ENCODE measurements at places on chromosomes 12 and 14.

DNA sequence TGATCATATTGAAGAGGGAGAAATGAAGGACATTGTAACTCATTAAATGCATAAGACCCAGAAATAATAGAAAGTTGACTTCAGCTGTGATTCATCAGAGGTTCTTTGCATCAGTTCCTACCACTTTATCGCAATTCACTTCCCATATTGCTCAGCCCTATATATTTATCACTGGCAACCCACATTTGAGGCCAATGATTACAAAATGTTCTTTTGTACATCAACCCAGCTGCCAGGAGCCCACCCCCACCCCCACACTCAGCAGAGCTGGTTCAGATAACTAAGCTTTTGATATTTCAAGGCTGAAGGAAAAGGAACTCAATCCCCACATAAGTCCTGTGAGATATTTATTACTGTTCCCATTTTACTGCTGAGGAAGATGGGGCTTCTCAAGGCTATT lies 51.2 kb upstream of the TMPO start:
- DNase-seq: no peak

- no peak for DNase-seq
These were observed 12.0 kb downstream of the MORN3 start for GRCh38 chr12:121657305-121658008.

DNA sequence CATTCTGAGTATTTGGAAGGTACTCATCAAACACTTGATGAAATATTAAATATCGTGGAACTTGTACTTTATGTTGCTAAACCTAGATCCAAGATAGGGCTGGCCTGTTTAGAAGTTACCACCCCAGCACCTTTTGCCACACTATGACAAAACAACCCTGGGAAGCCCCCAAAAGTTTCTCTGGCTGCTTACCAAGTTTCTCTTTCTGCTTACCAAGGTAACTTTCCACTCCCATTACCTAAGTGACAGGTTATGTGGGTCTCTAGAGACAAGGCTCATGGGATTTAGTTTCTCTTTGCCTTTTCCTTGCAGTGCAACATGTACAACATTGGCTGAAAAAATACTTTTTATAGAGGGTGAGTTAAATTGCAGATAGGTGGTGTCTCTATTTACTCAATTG lies 28.9 kb upstream of the PPM1A start:
- no peak for DNase-seq

DNA sequence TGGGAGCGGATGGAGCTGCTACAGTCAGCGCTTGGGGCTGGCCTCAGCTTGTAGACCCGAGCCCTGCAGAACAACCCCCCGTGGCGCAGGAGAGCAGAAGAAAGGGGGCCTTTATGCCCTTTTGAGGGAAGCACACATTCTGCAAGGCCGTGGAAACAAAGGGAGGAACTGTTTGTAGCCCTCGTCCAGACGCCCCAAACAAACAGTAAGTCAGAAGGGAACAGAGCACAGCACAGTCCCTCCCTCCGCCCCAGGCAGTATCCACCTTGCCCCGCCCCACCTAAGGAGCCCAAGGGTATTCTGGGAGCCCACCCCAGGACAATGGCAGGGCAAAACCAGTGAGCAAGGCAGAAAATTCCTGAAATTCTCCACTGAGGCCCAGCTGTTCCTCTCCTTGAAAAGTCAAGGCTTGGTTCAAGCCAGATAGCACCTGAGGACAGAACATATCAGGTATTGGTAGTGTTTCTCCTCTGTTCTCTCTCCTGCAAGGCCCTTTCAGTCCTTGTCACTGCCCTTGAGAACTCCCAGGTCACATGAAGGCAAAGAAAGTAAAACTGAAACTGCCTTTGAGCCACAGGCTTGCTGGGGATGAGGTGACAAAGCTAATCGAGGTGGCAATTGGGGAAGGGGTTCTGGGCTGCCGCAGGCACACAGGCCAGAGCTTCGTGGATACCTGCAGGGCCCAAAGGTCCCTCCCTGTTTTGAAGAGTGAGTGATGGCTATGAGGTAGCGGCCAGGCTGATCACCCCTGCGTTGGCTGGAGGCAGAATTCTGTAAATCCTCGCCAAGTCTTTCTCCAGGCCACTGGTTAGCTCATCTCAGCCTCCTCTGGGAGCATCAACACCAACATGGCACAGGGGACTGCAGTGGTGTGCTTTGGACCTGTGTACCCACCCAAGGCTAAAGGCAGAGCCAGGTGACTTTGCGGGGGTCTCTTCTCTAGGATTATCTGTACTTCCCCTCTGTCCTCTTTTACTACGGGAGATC lies 499 bp downstream of the DGLUCY start:
- DNase-seq: peak; percentile 93

DNA sequence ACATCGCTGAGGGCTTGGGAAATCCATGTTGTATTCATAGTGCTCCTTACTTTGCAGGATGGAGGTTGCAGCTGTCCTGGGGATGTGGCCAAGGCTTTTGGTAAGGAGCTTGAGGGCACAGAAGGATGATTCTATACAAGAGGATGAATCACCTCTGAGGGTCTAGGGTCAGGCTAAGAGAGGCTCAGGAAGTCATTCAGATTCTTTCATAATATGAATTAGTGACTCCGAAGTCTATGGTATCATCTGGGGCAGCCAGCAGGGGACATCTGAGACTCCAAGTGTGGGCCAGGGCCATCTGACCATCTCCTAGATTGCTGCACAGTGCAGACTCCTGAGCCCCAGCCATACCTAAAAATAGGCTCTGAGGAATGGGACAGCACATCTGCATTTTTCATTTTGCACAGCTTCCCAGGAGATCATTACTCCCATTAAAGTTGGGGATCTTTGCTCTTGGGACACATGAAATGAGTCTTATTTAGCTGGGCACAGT lies 4.8 kb downstream of the GMPR2 start:
- DNase-seq: no peak

DNA sequence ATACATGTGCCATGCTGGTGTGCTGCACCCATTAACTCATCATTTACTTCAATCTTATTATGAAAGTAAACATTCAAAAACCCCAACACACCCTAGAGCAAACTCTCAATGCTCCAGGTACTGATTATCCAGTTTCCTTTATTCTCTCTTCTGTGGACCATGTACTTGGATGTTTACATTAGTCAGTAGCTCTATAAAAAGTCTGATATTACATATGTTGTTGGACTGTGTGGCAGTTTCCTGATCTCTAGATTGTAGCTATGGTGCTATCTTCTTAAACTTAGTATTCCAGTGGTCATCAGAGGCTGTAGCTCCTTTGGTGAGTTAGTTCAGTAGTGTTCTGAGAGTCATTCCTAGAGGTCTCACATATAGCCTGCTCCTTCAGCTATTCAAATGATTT lies 25.1 kb upstream of the ITGA5 start:
- no peak for DNase-seq

DNA sequence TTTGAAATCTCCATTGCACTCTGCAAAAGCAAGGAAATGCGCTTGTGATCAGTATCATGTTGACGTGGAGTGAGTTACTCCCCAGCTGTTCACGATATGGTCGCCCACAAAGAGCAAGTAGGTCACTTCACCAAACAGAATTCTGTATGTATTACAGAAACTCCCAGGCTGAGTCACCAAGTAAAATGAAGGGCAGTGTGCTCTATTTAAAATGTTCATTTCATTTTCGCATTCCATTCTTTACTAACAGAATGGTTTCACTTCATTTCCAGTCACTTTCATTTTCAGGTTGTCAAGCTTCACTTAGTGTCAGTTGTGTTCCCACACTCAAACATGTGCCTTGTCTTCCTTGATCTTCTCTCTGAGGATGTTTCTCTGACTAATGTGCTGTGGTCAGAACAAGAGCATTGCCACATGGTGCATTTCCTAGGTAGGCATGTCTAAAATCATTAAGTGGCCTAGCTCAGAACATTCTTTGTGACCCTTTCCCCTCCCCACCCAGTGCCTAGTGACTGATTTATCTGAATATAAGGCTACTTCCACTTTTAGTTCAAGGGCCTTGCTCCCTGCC lies 391.2 kb downstream of the RAD51B start:
- DNase-seq: no peak

DNA sequence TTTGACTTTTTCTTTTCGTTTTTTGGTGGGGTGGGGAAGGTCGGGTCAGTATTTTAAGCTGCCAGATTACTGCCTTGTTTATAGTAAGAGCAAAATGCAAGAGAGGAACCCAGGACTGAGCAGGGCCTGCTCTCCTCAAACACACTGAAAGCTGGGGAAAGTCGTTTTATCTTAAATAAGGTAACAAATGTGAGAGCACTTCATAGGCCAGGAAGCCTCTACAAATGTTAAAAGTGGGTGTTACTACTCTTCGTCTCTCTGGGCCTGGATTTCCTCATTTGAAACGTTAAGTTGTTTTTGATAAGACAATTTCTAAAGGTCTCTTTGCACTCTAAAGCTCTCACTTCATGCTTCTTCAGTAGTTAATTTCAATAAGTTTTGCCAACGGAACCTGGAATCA lies 33.8 kb downstream of the PLEKHG7 start:
- no peak for DNase-seq

DNA sequence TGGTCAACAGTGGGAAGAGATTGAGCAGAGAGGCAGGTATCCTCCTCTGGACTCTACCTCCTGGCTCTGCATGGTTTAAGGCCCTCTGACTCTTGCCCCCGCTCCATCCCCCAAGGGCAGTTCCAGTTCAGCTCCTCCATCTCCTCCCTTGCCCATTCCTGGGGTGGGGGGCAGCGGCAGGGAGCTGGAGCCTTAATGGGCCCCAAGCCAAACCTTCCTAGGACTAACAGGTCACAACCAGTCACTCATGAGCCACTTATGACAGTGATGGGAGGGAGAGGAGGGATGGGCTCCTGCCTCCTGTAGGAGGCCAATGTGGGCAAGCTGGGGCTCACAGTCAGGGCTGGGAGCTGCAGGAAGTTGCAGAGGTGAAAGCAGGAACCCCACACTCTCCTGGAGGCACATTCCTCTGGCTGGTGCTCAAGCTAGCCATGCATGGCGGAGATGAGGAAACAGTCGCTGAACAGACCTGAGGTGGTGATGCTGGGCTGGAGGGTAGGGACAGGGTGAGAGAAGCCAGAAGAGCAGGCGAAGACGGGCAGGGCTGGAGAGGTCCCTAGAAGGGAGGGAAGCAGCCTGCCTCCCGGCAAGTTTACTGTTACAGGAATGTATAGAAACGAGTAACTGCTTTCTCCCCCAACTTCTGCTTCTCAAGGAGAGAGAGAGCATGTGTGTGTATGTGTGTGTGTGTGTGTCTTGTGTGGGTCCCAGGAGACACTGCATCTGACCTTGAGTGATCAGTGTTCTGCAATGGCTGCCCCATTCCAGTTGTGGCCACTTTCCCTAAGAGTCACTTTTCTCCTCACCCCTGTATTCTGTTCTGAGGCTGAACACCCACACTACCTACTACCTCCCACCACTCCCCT lies 5.0 kb upstream of the RAPGEF3 start:
- DNase-seq: no peak

DNA sequence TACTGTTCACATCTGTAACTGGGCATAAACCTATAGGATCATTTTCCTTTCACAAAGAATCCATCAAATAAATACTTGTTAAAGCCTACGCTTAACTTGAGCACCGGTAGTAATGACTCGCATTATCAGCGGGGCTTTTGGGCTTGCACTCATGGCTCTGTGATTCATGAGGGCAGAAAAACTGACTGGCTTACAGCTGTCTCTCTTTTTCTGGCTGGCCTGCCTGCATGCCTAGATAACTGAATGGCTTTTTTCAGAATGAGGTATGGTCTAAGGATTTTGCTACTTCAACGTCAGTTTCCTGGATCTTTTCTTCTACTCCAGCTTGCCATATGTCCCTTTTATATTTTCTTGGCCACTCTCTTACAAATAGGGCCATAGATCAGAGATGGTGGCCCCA lies 531.1 kb downstream of the NRXN3 start:
- no peak for DNase-seq

Data from H9 (cell line).